NCI-H2029 (cell line): ENCODE measurements at places on chromosomes 6 and 20.

DNA sequence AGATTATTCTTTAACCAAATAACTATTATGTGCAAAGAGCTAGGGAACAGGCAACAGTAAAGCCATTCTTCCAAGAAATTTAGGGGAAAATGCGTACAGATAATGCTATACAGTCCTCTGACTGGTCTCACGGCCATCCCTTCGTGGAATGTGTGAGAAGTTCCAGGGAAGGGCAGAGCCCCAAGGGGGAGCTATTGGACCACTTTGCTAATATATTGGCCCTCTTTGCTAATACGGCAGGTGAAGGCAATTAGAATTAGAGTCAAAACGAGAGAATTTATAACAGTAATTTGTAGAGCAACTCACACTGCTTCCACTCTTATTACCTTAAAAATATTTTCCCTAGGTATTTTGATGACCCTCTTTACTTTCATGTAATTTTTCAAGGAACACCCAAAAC is 140.4 kb downstream of the IMPG1 start:
- DNase-seq, result no peak

- DNase-seq, result no peak
Observed at GRCh38 chr6:108841377-108841855, 6.8 kb upstream of the ARMC2 start.

DNA sequence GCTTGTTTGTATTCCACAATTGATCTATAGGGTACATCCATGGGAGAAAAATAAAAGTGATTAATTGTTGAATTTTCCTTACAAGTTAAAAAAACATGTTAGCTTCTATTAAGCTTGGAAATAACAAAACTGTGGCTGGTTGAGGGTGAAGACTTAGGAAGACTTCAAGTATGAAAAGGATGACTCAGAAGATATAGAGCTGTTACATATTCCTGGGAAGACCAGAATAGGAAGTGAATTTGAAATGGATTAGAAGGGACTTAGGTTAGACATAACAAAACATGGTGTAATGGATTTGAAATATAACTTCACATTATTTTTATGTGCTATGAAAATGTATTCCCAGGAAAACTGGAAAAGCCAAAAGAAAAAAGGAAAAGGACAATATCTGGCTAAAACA is 732.2 kb downstream of the HDGFL1 start:
- DNase-seq, result no peak

GRCh38 chr20:4774207-4774606 is 52.5 kb downstream of the PRND start:
- DNase-seq, result no peak
